Stimulated activated CD8-positive, alpha-beta memory T cell treated with anti-CD3 and anti-CD28 coated beads, Interleukin-15, amount 100 ng/mL, for 24 hours (primary cell): ENCODE measurements at places on chromosomes 1 and 21.

GRCh38 chr1:72932025-72932424 is 649.7 kb upstream of the NEGR1 start:
- DNase-seq = no peak

- no peak for DNase-seq
Measured at GRCh38 chr1:160978510-160978927, 23.9 kb upstream of the ITLN2 start.

DNA sequence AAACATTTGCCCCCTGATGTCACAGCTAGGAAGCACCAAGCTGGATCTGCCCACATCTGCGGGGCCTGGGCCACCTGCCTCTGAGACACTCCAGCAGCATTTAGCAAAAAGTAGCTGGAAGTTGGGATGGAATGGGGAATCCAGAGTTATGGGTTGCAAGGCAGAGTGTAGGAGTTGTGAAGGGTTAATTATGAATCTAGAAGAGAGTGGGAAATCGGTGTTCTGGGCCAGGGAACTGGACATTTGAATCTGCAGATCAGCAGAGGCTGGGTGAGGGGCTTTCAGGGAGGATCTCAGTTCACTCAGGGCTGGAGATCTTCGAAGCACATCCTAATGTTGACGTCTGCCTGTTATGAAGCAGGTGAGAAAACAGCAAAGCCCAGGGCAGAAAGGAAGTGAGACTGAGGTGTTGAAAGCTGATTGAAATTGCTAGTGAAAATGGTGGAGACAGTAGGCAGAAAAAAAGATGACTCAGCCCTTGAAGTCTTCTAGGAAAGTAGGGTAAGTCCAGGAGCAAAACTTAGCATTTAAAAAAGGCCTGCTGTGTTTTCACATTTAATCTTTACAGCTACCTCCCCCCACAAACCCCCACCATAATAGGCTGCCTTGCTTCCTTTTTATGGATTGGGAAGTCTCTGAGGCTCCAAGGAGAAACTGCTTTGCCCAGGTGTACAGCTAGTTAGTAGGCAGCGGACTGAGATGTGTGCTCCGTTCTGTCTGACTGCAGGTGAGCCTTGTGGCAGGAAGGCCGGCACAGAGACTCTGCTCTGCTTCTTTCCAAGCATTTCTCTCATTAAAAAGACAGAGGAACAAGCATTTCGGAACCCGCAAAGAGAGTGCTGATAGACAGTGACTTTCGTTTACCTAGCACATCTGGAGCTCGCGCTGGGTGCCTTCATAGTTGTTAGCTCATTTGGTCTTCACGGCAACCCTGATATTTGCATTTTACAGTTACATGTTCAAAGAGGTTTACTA is 7.2 kb downstream of the VANGL1 start:
- DNase-seq = no peak

DNA sequence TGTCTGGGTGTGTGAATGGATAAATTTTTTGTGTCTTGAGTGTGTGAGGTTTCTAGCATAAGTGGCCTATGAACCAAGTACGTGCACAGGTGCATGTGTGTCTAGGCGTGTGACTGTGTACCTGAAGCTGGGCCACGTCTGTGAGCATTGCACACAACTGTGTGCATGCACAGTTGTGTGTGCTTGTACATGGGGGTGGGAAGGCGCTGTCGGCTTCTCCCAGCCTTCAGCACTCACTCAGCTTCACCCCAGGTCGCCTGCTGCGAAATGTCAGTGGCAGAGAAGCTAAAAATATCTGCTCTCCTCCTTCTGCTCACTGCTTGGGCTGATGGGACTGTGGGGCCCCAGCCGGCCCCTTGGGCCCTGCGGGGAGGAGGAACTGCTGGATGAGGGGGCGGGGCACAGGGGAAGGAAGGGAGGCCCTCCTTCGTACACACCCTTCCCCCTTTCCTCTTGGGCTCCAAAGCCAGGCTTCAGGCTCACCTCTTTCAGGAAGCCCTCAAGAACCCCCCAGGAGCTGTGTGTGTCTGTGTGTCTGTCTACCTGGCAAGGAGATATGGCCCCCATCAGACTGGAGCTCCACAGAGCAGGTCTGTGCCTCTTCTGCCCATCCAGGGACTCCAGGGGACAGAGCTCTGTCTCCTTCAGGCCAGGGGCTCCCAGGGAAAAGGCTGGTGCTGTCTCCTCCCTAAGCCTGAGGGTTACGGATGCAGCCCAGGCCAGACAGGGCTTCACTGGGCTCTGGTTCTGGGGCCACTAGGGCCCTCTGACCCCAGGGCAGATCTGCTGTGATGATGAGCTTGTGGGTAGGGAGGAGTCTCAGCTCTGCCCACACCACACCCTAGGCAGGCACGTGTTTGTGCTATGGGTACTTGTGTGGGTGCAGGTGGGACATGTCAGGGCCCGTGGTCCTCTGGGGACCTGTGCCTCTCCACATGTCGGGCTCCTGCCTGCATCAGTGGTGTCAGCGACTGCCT is 35.6 kb upstream of the WASF2 start:
- DNase-seq = no peak

- peak; percentile 77 for DNase-seq
Measured at GRCh38 chr1:201895913-201896807, 7.5 kb downstream of the SHISA4 start.

- DNase-seq = no peak
Measured at GRCh38 chr1:110538075-110538474, 19.1 kb upstream of the KCNA10 start.

DNA sequence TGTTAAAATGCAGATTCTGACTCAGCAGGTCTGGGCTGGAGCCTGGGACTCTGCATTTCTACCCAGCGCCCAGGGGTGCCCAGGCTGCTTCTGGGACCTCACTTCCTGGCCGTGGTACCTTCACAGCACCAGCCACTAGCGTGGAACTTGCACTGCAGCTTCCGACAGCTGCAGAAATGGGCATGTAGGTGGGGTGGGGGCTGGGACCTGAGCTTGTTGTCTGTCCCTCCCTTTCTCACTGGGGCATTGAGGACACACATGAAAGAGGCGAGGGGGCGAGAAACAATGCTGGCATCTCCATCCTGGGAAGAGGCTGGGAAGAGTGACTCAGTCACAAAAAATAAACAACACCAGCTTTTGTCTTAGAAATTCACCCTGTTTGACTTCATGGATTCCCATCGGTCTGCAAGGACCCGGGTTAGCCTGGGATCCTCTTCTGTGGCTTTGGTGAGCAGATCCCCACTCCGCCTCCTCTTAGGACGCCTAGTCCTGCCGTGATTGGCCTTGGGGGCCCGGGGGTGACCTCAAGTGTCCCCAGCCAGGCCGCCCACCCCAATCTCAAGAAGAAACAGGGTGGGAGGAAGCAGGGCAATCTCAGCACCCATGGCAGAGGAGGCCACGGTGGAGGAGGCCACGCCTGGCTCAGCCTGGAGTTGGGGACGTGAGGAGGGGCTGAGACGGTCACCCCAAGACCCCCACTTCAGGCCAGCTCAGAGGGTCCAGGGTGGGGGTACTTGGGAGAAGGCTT is 29.9 kb upstream of the POFUT2 start:
- DNase-seq = no peak

GRCh38 chr1:201072149-201072548 is 40.1 kb downstream of the CACNA1S start:
- DNase-seq = no peak

DNA sequence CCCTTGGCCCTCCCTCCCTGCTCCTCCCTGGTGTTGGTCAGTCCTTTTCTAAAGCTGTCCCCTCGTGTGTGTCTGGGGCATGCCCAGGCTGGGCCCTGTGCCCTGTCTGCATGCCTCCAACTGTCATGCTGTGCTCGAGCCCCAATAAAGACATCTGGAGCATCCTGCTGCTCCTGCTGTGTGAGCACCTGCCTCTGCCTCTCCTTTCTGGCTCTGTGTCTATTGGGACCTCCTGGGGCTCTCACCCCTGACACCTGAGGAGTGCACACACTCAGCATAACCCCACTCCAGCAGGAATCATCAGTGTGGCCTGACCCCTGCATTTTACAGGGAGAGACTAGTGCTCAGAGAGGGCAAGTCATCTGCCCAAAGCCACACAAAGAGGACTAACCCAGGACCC is 23.7 kb downstream of the KCNC4 start:
- DNase-seq = no peak

DNA sequence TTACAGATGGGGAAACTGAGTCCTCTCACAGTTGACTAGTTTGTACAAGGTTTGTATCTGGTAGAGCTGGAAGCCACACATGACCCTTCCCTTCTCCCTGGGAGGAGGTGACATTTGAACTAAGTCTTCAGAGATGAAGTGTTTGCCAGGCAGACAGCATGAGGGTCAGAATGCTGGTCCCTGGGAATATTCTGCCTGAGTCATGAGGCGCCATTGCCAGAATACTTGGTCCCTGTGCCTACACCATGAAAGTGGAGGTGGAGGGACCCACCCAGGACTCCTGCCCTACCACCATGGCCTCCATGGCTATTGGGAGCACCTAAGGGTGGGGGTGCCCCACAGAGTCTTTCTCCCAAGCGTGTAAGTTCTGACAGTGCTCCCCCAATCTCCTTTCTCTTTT is 7.0 kb downstream of the RPS6KA1 start:
- DNase-seq = no peak

DNA sequence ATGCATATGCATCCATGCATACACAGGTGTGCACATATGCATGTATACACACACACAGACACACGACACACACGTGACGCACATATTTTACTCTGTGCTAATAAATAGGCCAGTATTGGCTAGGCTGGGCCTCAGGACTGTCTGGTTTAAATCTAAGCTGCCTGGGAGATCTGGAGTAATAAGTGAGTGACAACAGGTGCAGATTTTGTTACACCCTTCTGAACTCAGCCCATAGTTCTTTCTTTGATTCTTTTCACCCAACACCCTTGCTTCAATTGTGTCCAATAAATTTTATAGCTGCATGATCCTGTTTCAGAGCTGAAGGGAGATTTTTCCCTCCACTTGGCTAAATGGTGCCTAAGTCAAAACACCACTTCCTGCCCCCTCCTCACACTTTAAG is 132.8 kb downstream of the FGGY start:
- DNase-seq = no peak

DNA sequence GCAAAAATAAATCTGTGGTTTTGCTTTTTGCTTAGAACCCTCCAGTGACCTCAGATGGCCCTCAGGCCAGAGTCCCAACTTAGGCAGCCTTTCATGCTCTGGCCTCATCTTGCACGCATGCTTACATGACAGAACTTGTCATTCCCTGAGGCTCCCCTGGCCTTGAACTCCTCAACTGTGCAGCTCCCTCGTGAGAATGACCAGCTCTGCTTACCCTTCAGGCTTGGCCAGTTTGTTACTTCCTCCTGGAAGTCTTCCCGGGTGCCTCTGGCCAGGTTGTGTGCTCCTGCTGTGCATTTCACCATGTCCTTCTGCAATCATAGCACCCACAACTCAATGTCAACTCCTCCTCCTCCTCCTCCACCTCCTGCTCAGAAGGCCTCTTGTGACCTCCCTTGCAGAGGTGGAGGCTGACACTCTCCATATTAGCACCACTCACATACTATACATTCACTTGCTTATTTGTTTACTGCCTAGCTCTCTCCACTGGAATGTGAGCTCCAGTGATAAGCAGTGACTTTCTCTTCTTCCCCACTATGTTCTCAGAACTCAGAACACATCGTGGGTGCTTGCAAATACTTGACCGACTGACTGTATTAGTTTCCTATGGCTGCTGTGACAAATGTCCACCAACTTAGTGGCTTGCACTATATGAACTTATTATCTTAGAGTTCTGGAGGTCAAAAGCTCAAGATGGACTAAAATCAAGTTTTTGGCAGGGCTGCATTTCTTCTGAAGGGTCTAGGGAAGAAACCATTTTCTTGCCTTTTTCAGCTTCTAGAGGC is 41.9 kb downstream of the RCSD1 start:
- no peak for DNase-seq

GRCh38 chr1:68696221-68696620 is 199.3 kb upstream of the DEPDC1 start:
- no peak for DNase-seq

DNA sequence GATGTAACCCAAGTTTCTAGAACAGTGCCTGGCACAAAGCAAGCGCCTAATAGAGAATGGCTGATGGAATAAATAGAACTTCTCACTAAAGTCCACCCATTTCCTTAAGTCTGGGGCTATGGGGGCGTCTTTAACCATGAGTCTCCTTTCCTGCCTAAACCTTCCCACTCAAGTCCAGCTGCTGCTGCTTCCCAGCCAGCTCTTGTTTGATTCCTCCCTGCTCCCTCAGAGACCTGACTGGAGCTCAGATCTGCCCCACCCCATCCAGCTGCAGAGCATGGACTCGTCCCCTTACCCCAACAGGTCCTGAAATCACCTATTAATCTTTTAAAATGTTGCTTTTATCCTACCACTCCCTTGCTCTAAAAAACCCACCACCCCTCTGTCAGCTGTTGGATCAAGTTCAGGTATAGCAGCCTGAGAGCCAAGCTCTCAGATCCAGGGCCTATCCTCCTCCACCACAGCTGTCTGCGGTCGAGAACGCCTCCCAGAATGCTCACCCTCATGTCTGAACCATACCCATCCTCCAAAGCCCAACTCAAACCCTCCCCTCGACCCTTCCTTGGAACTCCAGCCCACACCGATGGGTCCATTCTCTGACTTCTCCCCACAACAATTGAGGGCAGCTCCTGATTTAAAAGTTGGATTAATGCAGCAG is 12.8 kb upstream of the GALNT2 start:
- no peak for DNase-seq
